ENCODE measurements at places on chromosomes 3 and 15. TPM values are rescaled to one million over a fixed set of nuclear protein-coding genes. Genes with fewer than 3 reads are reported as not detected.

Gene TJP1
- total RNA-seq, result 86.5 TPM

Gene ZMAT3
- 15.3 TPM for total RNA-seq

Gene RNF7
- 38.4 TPM for total RNA-seq

Gene PROS1
- 4.2 TPM for total RNA-seq

Gene ASB14
- total RNA-seq, result not detected

- no peak for DNase-seq
These were observed 52.7 kb downstream of the CLDN18 start for GRCh38 chr3:138062626-138063025.
